NCI-H1105 treated with DMSO at 0.1 percent for 48 hours (cell line): ENCODE measurements at places on chromosomes 4 and X.

DNA sequence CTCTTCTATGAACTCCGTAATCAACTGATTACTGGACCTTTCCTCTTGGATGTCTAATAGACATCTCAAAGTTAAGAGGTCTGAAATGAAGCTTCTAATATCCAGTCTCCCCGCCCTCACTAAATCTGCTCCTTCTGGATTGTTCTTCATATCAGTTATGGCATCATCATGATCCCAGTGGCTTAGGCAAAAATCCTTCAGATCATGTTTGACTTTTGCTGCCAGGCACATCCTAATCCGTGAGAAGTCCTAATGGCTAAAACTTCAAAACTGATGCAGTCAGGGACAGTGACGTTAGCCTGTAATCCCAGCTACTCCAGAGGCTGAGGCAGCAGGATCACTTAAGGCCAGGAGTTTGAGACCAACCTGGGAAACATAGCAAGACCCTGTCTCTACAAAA, 55.1 kb upstream of the GUCY1A1 start:
- DNase-seq, result no peak

DNA sequence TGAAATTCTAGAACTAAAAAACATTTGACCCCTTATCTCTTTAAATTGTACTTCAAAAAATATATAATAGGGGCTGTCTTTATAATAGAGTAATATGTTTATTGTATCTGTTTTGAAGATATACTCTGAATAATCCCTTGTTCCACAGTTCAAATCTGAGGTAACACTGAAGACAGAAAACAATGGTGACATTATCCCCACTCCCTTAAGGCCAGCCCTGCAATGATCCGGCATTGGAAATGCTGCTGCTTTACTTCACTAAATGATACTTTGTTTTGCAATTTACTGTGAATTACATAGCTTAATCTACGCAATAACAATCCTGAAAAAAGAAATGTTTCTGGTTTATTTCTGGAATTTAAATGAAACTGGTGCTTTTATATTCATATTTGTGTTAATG, 34.4 kb upstream of the ZFP42 start:
- DNase-seq, result no peak

GRCh38 chr4:171203425-171203824, 609.8 kb upstream of the GALNTL6 start:
- DNase-seq, result no peak

- no peak for DNase-seq
These were observed 285.4 kb upstream of the ARSJ start for GRCh38 chr4:114264877-114265291.

DNA sequence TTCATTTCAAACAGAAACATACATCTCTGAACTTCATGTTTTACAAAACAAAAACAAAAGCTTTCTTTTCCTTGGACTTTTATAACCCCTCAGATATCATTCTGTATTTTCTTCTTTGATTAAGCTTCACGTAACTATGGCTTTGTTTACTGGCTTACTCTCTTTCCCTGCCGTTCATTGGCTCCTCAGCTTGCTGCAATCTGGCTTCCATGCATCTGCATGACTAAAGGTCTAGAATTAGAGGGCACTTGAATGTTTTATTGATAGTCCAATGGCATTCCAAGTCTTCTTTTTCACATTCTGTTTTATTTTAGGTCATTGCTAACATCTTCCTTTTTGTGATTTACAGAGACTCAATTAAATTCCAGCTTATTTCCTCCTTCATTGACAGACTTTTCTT, 487.6 kb downstream of the GRXCR1 start:
- no peak for DNase-seq

DNA sequence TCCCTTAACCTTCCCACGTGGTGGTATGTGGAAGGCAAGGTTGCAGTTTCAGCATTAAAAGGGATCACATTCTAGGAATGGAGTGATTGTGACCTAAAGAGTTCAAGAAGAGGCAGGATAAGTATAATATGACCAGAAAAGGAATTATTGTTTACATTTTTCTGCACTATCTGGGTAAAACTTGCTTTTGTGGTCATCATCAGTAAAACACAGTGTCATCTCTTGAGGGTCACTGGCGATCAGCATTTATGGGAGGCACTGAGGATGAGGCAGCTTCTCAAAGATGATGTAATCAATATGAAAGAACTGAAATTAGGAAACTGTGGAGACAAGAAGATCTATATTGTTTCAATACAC, 88.7 kb downstream of the CFAP299 start:
- DNase-seq, result no peak

DNA sequence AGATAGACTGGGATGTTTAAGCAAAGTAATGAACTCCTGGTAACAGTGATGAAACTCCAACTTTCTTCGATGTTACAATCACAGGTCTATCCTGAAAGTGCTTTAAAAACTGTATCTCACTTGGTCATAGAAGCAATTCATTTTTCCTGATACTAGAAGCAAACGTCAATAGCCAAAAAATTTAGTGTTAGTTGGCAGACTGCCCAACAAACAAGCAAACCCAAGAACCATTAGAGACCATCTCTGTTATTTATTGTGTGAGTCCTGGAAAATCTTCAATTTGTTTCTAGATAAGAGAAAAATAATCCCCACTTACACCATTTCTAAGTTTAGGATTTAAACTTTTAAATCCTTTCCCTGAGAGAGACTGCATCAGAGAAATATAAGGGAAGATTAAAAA, 553.9 kb downstream of the INPP4B start:
- DNase-seq, result peak; percentile 9

DNA sequence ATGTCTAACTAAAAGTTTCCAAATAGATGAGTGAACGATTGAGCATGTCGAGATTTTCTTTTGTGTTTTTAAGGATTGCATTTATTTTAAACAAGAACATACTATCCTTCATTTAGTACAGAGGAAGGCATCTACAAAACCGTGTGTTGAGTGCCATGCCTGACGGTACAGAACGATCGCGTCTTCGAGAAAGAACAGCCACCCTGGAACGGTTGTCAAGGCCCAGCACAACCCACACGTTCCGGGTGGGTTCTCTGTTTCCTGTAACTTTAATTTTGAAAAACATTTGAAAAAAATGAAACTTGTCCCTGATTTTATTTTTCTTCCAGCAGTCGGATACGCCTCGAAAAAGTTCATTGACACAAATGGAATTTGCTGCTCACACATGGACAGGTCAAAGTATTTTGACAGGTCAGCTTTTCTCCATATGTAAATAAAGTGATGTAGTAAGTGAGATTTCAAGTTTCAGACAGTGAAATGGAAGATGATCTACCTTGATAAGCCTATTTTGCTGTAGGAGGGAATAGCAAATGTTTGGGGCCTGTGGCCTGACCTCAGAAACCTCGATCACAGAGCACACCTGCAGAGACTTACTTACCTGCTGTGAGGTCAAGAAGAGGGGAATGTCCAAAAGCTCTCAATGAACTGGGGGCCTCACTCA, 24.4 kb upstream of the CYP4V2 start:
- DNase-seq, result no peak

- peak; percentile 30 for DNase-seq
These were observed 69.8 kb downstream of the PSAPL1 start for GRCh38 chr4:7364979-7365378.

GRCh38 chrX:154436983-154437752, at the start of gene GDI1:
TSS of gene GDI1 (plus strand) at chrX:154437154. CDS start at chrX:154437255, 101 bp downstream.
- DNase-seq, result peak; percentile 46

GRCh38 chr4:152554742-152555141, 18.9 kb upstream of the FBXW7 start:
- no peak for DNase-seq

DNA sequence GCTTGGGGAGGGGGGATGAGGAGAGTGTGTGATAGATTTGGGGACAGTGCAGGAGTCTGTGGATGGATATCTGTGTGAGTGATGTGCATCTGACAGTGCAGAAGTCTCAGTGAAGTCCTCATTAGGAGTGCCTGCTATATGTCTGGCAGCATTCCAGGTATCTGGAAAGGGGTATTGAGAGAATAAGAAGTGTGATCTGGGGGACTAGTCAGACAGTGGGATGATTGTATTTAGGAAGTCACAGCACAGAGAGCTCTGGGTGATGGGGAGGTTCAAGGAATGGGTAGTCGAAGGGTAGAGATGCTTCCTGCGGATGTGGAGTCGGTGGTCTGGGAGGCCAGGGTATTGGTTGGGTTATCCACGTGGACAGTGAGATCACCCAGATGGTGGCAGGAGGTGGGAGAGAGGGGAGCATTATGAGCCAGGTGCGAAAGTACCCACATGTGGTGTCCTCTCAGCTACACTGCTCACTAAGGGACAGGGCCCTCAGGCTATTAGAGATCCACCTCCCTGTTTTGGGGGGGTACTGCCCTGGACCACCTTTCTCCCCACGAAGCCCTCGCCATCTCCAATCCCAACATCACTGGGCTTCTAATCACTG, 9.8 kb downstream of the MAGED2 start:
- peak; percentile 2 for DNase-seq

GRCh38 chr4:128649161-128649560, 160.3 kb upstream of the JADE1 start:
- no peak for DNase-seq

DNA sequence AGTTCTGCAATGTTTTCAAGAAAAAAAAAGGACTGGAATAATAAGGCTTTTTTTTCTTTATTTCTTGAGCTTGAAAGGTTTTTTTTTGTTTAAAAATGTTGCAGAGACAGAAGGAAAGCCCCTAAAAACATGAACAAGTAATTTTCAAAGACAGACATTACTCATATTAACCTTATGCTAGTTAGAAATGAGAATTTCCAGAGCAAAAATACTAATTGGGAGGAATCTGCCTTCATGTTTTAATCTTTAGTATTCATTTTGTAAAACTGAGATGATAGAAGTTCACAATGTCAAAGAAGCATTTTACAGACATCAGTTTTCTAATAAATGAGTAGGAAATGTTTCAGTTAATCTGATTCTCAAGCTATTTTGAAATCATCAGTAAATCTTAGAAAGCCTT, 1805.3 kb downstream of the PCDH7 start:
- no peak for DNase-seq

DNA sequence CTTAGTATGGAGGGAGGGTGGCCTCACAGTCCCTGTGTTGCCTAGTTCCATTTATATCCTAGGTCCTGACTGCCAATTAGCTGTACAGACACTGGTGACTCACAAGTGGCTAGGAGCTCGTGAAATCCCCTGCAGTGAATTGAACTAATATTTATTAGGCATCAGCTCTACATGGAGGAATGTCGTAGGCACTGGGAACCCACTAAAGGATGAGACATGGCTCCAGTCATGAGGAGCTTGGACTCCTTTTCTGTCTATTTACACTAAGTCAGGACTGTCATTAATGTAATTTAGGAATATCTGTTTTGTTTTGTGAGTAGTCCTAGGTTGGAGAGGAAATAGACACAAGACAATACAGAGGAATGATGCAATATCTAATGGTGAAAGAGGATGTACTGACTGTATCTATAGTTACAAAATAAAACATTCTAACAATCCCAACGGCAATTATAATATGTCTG, 67.7 kb downstream of the MID1IP1 start:
- DNase-seq, result no peak

- no peak for DNase-seq
These were observed 59.3 kb downstream of the MAML3 start for GRCh38 chr4:140094438-140095420.
